ENCODE measurements at places on chromosomes 2 and 18. TPM values are rescaled to one million over a fixed set of nuclear protein-coding genes. Genes with fewer than 3 reads are reported as not detected.
A peak's percentile ranks its signal among the peaks of the same experiment; 100 is the strongest.

GRCh38 chr2:99776206-99776905, 286.5 kb upstream of the REV1 start:
- no peak for DNase-seq

- DNase-seq: no peak
These were observed 30.4 kb upstream of the ALLC start for GRCh38 chr2:3627500-3628100.

DNA sequence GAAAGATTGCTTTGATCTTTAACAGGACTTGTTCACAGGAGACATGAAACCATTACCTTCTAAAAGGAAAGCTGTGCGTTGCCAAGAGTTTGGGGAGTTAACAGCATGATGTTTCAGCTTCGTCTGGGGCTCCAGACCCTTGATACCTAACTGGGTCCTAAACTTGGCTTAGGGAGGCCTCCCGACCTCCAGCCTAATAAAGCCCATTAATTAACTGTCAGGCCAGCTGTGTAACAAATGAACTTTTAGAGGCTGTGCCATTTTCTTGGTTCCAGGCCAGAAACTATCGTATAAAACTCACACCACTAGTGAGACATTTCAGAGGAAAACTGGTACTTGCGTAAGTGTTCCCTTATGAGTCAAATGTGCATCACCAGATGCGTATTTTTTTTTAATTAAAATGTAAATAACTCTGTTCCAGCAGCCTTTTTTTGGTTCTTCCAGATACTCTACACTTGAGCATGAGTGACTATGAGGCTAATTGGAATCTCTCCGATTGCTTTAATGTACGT, 236.5 kb downstream of the BCL2 start:
- no peak for DNase-seq

GRCh38 chr18:79642626-79643025, 37.0 kb upstream of the CTDP1 start:
- peak; percentile 50 for DNase-seq

DNA sequence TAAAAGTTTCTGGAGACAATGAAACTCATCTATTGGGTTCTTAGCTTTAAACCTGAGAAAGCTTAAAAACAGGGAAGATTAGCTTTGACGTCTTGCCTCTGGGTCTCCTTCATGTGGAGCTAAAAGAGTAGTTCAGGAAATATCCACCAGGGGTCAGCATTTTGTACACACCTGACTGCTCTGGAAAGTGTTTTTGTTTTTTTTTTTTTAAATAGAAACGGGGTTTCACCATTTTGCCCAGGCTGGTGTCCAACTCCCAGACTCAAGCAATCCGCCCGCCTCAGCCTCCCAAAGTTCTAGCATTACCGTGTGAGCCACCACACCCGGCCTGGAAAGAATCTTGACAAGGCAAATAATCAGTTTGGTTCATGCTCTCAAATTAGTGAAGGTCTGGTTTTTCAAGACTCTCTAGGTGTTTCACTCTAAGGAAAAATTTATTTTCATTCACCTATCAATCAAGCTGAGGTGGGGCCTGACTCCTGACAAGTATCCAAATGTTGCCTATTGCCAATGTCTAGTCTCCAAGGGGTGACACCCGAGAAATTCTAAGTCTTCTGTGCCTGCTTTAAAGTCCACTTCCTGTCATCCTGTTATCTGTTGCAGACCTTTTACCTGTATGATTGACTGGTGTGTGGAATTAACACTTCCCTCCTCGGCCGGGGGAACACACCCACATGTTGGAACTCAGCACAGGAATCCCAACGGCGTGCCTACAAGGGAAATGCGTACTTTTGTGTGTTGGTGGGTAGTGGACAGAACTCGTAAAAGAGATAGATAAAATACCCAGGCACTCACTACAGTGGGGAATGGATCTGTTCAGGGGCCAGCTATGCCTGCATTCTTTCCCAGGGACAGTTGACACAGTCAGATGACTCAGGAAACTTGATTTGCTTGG, 11.3 kb downstream of the IL1RN start:
- peak; percentile 80 for DNase-seq

DNA sequence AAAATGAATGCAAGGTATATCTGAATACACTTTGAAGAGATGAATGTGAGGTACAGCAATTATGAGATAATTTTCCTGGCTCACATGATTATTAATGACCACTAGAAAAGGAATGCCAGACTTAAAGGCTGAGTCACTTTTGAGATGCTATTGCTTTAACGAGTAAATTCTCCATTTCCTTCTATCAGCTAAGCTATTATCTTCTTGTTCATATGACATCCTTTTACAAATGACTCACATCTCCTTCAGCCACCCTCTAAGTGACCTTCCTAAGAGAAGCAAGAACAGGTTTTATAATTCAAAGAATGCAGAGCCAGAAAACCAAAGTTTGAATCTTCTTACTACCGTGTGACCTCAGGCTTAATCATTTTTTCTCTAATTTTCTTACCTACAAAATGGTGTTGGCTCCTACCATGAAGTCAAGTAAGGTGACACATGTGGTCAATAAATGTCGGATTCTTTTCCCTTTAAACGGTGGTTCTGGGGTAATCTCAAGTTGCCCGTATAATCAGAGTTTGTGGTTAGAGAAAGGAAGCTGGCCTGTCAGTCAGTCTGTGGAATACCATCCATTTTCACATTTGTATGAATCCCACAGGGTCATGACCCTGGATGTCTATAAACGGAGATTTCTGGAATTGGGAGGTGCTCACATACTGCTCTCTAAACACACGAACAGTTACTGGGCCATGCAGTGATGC, 184.0 kb upstream of the PID1 start:
- no peak for DNase-seq

- DNase-seq: no peak
These were observed 221.2 kb downstream of the IRS1 start for GRCh38 chr2:226578373-226578772.

DNA sequence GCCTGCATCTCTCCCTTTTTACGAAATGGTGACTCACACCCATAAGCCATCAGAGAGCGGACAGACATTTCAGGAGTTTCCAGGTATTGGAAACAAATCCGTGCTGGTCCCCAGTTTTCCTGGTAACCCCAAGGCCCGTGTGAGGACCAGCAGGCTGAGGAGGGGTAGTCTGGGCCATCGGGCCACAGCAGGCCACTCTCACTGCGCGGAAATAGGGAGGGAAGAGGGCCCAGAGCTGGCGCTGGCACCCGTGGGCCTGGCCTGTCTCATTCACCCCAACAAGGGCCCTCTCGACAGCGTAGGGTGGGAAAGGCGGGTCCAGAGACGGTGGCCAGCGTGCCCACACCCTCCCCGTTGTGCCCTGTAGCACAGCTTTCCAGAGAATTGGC, 13.7 kb upstream of the FAHD2A start:
- DNase-seq: no peak

DNA sequence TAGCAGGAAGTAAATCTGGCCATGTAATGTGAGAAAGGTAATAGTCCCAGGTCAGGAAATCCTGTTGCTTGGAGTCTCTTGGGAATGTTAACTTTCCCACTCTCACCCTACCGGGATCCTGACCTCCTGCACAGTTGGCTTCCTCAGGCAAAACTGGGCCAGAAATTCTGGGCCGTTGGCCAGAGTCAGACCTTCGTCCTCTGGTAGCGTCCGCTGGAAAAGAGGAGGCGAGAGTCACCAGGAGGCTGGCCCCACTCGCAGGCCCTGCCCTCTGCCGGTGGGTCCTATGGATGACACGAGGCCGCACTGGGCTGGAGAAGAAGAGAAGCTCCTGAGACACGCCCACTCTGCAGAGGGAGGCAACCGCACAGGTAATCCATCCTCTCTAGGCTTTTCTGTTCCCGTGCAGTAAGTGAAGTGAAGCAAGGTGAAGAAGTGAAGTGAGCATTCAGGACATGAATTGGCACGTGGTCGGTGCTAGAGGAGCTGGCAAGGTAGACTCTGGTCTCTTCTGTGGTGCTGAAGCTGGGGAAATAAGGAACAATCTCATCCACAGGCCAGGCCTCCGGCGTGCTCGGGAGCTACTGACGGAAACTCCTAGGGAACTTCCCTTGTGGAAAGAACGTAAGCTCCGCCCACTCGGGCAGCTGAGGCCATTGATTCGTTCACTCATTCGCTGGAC, 182.7 kb upstream of the GLI2 start:
- DNase-seq: peak; percentile 82

DNA sequence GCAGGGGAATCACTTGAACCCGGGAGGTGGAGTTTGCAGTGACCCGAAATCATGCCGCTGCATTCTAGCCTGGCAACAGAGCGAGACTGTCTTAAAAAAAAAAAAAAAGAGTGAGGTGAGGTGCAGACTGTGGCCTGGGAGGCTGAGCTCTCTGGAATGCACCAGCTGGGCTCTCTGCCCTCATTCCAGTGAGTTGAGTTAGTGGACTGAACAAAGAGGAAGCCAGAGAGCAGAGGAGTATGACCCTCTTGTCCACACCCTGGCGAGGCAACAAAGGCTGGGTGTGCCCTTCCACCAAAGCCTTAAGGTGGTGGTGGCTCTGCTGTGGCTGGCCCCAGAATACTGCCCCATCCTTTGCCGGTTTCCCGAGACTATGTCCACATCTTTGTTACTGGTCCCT, 71.3 kb upstream of the ACKR3 start:
- no peak for DNase-seq

DNA sequence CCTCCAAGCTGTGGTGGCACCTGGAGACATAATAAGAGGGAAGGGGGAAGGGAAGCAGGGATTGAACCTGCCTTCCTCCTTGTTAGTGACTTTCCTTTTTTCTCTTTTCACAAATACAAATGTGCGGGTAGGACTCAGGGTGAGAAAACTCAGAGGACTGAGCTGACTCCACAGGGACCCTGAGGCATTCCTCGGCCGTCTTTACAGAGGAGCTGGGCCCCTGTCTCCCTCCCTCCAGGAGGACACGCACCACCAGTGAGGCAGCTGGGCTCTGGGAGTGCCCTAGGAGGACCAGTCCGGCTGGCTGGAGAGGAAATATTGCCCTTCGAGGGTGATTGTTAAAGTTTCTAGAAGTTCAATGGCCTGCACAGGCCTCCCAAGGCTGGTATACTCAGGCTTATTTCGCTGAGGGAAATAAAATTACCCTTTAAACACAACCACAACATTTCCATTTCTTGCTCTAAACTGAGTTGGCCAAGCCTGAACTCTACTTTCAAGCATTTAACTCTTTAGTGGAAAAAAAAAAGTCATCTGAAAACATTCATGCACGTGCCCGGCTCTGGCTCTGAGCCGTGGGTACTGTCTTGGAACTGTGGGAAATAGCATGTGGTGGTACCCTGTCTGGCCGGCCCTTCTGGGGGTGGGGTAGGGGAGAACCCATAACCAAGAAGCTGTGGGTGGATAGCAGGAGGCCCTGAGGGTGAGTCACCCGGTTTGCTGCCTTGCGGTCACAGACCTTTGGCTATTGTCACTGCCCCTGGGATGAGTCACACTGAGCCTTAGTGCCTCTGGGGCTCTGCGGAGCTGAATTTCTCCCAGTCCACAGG, 116.0 kb downstream of the COPS8 start:
- DNase-seq: peak; percentile 81

DNA sequence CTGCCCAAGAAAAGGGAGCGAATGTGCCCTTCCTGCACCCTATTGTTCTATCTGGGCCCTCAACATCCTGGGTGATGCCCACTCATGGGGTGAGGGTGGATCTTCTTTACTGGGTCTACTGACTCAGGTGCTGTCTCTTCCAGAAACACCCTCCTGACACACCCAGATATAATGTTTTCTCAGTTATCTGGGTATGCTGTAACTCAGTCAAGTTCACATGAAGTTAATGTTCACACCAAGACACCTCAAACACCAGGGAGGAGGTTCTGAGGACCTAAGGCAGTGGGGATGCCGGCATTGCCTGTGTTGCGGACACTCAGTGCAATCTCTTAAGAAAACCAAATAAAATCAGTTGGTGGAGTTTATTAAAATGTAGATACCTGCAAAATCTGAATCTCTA, 500.9 kb downstream of the BCL11A start:
- DNase-seq: no peak

GRCh38 chr2:197419438-197419837, 15.4 kb downstream of the SF3B1 start:
- DNase-seq: no peak

Gene ITGB6
- 0.12 TPM for total RNA-seq

Gene PLA2R1
- 0.09 TPM for total RNA-seq

Gene REEP1
- 14.6 TPM for total RNA-seq

Gene LHCGR
- total RNA-seq: not detected

Gene SLC9A4
- not detected for total RNA-seq
